Naive B cell (primary cell): ENCODE measurements at places on chromosomes 1 and 21.

DNA sequence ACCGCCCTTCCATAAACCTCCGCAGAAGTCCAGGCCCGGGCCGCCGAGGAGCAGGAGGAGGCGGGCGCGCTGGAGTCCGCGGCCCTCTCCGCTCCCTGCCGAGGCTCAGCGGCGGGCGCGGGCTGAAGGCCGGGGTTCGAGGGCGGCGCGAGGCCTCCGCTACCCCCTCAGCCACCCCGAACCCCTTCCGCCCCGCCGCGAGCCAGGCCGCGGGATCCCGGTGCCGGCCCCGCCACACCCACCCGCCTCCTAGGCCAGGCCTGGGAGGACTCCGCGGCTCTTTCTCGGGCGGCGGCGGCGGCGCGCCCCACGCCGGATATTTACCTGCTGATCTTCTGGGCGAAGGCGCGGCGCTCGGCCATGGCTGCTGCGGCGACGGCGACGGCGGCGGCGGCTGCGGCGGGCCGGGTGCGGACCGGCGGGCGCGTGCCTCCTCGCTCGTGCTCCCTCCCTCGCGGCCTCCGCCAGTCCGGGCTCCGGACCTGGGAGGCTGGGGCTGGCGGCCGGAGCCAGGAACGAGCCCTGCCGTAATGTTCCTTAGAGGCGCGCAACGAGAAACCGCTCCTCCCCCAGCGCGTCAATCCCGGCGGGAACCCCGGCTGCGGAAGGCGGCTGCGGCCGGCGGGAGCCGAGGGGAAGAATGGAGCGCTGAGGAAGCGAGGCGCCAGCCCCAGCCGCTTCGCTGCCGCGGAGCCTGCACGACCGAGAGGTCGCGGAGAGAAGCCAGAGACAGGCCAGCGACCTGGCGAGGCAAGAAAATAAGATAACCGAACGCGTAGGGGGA lies at the start of gene DOCK7:
DOCK7 (minus strand) TSS at position 484 of the 784 bp plus-strand sequence; CDS start at position 362, 122 bp downstream.
- DNase-seq = peak; percentile 55

DNA sequence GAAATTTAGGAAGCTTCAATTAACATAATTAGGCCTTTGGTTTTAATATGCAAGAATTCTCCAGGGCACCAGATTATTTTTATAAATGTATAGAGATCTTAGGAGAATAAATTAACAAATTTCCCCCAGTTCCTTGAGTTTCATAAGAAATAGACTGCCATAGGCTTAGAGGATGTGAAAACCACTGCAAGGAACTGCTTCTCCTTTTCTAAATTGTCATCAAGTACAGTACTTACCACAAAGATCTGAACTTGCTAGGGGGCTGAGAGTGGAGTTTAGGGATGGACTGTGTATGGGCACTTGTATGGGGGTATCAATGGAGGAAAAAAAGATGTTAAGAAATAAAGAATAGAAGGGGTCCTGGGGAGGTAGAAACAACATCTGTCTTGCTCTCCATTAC lies 31.1 kb downstream of the LHX8 start:
- DNase-seq = no peak

DNA sequence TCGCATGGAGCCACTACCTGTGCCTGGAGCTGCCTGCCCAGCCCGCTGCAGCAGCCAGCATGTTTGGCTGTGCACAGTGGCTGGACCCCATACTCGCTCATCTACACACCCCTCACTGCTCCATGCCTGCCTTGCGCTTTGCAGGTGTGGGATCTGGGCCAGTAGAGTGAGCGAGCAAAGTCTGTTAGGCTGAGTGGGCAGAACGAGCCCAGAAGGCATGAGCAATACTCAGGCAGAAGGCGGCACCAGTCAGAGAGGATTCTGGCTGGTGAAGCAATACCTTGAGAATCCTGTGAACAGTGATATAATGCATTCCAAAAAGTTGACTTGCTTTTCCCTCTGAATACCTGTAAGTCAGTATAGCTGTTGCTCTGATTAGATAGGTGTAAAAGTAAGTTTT lies 816.4 kb downstream of the KCNT2 start:
- no peak for DNase-seq

DNA sequence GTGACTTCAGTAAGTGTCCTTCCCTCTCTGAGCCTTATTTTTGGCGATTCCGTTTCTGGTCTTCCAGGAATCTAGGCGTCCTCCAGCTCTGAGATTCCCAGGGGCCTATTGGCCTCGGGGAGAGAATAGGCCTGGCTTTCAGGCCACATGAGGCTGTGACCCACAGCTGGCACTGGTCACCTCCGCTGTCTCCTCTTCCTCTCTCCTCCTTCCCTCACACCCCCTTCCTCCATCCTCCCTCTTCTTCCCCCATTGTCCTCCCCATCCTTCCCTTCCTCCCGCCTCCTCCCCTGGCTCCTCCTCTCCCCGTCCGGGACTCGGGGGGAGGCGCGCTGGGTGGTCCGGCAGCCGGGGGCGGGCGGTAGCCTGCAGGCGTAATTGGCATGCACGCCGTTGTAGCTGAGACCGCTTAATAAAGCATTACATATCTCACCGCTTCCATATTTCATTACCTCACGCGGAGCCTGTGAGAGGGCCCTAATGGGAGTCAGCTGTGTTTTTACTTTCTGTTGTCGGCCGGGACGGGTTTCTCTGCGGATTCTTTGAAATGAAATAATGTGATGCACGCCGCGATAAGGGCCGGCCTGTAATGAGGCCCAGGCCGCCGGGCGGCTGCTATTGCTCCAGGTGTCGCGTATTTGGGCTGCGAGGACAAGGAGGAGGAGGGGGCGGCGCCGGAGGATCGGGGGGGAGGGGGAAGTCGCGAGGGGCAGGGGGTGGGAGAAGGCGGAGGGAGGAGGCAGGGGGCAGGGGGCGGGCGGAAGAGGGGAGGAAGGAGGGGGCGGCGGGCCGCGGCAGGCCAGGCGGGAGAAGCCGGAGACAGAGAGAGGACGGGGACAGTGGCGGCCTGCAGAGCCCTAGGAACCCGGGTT lies 95.3 kb downstream of the FOXD2 start:
- no peak for DNase-seq

DNA sequence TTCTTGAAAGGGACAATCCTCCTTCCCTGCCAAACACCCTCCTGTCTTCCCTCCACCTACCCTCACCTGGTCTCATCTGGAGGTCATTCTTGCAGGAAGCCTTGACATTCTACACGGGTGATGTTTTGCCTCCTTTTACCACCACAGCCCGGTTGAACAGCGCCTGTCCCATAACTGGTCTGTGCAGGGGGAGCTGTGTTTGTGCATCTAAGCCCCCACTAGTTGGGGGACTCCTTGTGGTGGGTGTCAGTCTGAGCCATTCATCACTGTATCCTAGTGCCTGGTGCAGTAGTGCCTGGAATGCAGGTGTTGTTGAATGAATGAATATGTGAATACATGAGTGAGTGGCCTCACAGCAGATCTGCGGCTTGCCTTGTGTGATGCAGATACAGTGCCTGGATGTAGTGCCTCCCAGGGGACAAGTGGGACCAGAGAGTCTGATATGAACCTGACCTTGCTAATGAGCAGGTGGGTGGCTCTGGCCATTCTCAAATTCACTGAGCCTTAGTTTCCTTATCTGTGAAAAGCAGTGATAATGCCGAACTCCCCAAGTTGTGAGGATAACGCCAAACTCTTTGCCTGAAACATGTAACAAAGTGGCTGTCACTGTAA lies 79.8 kb downstream of the OMA1 start:
- DNase-seq = no peak

- no peak for DNase-seq
Observed at GRCh38 chr1:206460836-206461426, 9.3 kb upstream of the IKBKE start.
